ENCODE measurements at places on chromosomes 2 and 18.

GRCh38 chr2:235658351-235659174 is 164.7 kb downstream of the AGAP1 start:
- peak; percentile 13 for DNase-seq

- no peak for DNase-seq
Measured at GRCh38 chr2:88620015-88620414, 7.2 kb downstream of the EIF2AK3 start.

DNA sequence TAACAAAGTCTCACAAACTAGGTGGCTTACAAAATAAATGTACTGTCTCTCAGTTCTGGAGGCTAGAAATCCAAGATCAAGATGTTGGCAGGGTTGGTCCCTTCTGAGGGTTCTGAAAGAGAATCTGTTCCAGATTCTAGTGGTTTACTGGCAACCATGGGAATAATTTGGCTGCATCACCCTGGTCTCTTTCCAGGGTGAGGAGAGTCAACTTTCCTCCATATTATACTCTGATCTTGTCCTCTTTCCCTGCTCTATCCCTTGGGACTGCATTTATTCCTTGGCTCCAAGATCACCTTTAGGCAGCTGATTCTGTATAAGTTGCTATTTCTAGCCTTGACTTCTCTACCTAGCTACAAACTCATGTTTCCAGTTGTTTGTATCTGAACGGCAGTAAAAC is 35.2 kb downstream of the SLC40A1 start:
- DNase-seq: no peak

- no peak for DNase-seq
Measured at GRCh38 chr2:118856330-118856977, 9.0 kb upstream of the EN1 start.

DNA sequence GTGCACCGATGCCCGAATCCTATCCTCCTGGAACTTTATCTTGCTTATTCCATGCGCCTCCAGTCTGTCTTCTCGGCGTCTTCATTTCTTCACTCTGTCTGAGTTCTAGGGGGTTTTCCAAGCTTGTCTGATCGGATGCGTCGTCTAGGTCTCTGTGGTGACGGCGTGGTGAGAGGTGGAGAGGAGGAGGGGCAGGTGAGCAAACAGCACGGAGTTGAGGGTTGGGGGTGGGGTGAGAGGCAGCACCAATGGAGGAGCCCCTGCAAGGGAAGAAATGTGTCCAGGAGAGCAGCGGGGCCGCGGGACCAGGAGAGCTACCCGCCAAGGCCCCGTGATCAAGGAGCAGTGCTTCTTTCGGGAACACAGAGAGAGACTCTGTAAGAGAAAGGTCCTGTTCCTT is 131.3 kb upstream of the TWIST2 start:
- DNase-seq: no peak

DNA sequence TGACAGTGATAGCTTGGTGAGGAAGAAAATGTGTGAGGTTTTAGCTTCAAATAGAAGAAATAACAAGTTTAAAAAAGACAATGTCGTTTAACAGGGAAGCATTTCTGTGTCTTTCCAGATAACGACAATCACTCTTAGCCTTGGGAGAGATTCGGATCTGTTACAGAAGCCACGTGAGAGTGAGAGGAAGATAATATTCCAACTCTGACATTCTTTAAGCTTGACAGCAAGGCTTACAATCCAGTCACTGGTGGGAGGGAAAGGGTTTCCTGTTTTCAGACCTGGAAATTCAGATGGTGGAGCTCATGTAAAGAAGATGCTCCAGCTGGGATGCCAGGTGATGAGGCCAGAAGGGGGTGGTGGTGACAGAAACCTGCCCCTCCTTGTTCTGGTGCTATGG is 30.8 kb downstream of the FBXO48 start:
- no peak for DNase-seq

- no peak for DNase-seq
Measured at GRCh38 chr2:70868970-70869369, 33.4 kb upstream of the CD207 start.

- no peak for DNase-seq
Measured at GRCh38 chr2:5664278-5664681, 27.9 kb upstream of the SOX11 start.

Data from NCI-H2107 (cell line).